PC-9 (cell line): ENCODE measurements at places on chromosomes 2 and 18.

- H3K4me3 ChIP-seq: no peak overlapping the region
- DNase-seq: no peak
- H3K27me3 ChIP-seq: 0 out of 2 replicates have a peak, but pooled peaks cover 12% of the 10 kb centered on the region
- H3K27ac ChIP-seq: no peak overlapping the region
Measured at GRCh38 chr2:7666596-7667259, 749.5 kb downstream of the RNF144A start.

GRCh38 chr2:128289439-128289838 is 29.2 kb downstream of the HS6ST1 start:
- H3K36me3 ChIP-seq: no peaks in the 10 kb centered on the region
- no peak for DNase-seq
- no peak overlapping the region for H3K4me3 ChIP-seq
- no peak overlapping the region for H3K27ac ChIP-seq
- H3K4me1 ChIP-seq: no peaks in the 10 kb centered on the region

GRCh38 chr18:55546851-55547704 is 40.9 kb downstream of the TCF4 start:
- no peaks in the 10 kb centered on the region for H3K27me3 ChIP-seq
- H3K27ac ChIP-seq: no peak overlapping the region
- H3K4me1 ChIP-seq: no peaks in the 10 kb centered on the region

- H3K4me1 ChIP-seq: peaks cover 32% of the 10 kb centered on the region
- no peaks in the 10 kb centered on the region for H3K27me3 ChIP-seq
- no peak overlapping the region for H3K27ac ChIP-seq
- H3K4me3 ChIP-seq: no peak overlapping the region
- no peak for DNase-seq
Measured at GRCh38 chr2:120111193-120111592, 98.3 kb downstream of the EPB41L5 start.

GRCh38 chr2:226086190-226086589 is 686.7 kb downstream of the NYAP2 start:
- no peak overlapping the region for H3K27ac ChIP-seq
- H3K36me3 ChIP-seq: no peaks in the 10 kb centered on the region
- no peak for DNase-seq

GRCh38 chr2:152385650-152386049 is 50.7 kb downstream of the FMNL2 start:
- H3K27ac ChIP-seq: no peak overlapping the region
- H3K27me3 ChIP-seq: no peaks in the 10 kb centered on the region
- no peaks in the 10 kb centered on the region for H3K4me1 ChIP-seq
- H3K36me3 ChIP-seq: no peaks in the 10 kb centered on the region
- no peak overlapping the region for H3K4me3 ChIP-seq

DNA sequence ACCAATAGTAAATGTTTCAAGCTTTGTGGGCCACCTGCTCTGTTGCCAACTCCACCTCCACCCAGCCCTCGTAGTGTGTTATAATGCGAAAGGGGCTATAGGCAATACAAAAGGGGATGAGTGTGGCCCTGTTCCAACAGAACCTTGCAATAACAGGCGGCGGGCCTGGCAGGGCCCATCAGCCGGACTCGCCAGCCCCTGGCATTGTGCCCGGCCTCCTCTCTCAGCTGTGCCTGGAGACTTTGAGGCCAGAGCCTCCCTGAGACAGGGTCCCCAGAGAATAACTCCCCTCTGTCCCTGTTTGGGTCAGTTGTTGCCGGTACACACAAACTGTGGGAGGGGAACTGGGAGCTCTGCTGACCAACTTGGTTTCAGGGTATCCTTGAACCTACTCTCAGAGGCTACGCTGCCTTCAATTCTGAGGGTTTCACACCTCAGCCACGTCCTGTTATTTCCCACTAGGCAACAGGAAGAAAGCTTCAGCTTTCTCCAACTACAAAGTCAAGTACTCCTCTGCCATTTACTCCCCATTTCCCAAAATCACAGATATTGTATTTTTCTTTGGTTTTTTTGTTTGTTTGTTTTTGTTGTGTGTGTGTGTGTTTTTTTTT is 58.0 kb upstream of the ZNF236 start:
- H3K4me3 ChIP-seq: no peak overlapping the region
- H3K36me3 ChIP-seq: no peaks in the 10 kb centered on the region
- DNase-seq: no peak
- no peaks in the 10 kb centered on the region for H3K4me1 ChIP-seq

GRCh38 chr18:22238036-22238435 is 68.6 kb downstream of the GATA6 start:
- DNase-seq: no peak
- H3K4me1 ChIP-seq: no peaks in the 10 kb centered on the region
- H3K4me3 ChIP-seq: no peak overlapping the region
- no peaks in the 10 kb centered on the region for H3K36me3 ChIP-seq
- H3K27ac ChIP-seq: no peak overlapping the region

- no peak for DNase-seq
- peaks cover 27% of the 10 kb centered on the region for H3K4me1 ChIP-seq
- no peaks in the 10 kb centered on the region for H3K27me3 ChIP-seq
Measured at GRCh38 chr18:59870623-59871130, 29.1 kb upstream of the PMAIP1 start.

GRCh38 chr2:97661927-97662326 is 1.9 kb downstream of the ACTR1B start:
- DNase-seq: peak; percentile 5
- H3K27me3 ChIP-seq: no peaks in the 10 kb centered on the region
- peaks cover 5% of the 10 kb centered on the region; the same call in 1 of the 2 replicates for H3K36me3 ChIP-seq
- H3K4me1 ChIP-seq: peaks cover 20% of the 10 kb centered on the region
